A549 (cell line): ENCODE measurements at places on chromosomes 4 and X. TPM values are rescaled to one million over a fixed set of nuclear protein-coding genes. Genes with fewer than 3 reads are reported as not detected.

The STX18 gene
- 13.4 to 15.5 TPM (median 14.8 TPM) in 3 replicates for polyA plus RNA-seq

The VAMP7 gene
- 35.4 to 37.0 TPM (median 36.0 TPM) in 3 replicates for polyA plus RNA-seq

The HAND2 gene
- polyA plus RNA-seq: 0.34 to 0.63 TPM (median 0.59 TPM) in 3 replicates

The PNMA6F gene
- not detected in 3 replicates for polyA plus RNA-seq

The TRPC3 gene
- polyA plus RNA-seq: 0.03 TPM in 1 of 3 replicates, not detected in the others

DNA sequence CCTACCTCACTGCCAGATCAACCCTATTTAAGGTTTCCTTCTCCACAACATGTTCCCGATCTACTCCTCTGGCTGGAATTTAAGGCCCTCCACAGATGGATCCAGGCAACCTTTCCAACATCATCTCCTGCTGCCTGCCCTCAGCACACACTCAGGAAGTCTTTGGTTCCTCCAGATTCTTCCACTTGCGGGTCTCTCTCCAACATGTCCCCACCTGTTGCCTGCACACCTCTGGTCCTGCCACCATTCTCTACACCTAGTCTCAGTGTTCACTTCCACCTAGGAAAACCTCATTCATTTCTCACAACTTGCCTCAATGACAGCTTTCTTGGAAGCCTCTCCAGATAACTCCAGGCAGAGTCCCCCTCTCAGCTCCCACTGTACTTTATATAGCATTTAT, 80.1 kb downstream of the RTL5 start:
- DNase-seq: no peak

DNA sequence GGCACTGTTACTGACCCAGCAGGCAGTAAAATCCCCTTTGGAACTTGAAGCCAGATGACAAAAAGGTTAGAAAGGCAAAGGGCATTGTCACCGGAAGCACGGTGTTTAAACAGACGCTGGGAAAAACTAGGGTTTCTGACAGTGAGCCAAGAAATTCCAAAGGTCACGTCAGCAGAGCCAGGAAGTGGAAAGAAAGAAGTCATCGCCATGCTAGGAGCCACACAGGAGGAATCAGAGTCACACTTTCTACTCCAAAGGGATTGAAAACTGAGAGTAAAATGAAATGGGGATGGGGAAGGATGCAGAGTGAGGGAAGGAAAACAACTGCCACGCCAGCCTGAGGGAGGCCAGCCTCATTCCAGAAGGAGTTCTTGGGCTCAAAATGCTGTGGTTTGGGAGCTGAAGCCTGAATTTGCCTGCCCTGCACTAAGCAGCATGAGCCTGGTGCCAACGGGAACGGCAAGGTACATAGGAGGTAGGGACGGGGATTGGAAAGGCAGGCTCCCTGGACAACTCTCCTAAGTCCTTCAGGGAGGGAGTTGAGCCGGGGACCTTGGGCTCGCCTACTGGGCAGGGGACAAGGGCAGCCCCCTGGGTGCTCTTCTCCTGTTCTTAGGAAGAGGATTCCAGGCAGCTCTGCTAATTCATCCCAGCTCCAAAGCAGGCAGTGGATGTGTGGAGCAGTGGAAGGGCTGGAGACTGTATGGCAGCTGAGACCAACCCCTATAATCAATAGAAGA, 66.8 kb downstream of the SOWAHB start:
- peak; percentile 88 for DNase-seq

DNA sequence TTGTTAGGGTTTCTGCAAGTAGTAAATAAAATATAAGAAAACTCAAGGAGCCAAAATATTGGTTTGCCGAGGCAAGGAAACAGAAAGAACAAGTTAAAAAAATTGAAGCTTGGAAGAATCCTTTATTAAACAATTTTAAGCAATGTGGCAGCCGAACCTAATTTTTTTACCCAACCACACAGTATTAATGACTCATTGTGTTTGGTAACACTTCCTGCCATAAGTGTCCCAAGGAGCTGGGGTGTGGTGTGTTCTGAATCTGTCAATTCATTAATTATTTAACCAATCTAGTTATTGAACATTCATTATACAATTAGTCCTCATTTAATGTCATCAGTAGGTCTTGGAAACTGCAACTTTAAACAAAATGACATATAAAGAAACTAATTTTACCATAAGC, 19.3 kb upstream of the CPE start:
- no peak for DNase-seq

- DNase-seq: no peak
Observed at GRCh38 chrX:2243913-2244460, 256.8 kb downstream of the DHRSX start.

DNA sequence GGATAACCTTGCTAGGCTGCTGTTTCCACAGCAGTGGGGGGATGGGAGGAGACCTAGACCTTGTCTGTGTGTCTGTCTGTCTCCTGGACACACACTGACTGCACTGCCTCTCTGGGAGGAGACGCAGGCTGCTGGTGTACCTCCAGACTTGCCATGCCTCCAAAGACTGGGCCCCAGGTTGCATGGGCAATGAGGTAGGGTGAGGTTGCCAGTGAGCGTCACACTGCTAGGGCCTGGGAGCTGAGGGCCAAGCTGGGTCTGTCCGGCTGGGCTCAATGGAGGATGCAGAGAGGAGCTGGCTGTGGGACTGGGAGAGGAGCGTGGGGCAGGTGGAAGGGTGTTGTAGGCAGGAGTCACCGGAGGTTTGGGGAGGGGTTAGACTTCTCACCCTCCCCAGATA, 16.6 kb downstream of the MAGED2 start:
- no peak for DNase-seq

GRCh38 chr4:101169044-101170014, 178.0 kb downstream of the PPP3CA start:
- DNase-seq: peak; percentile 85

GRCh38 chrX:77658886-77659285, 127.1 kb downstream of the ATRX start:
- DNase-seq: no peak

- no peak for DNase-seq
Observed at GRCh38 chrX:67546496-67547423, 2.9 kb downstream of the AR start.

GRCh38 chrX:136525738-136526606, 6.0 kb upstream of the VGLL1 start:
- peak; percentile 20 for DNase-seq

GRCh38 chr4:163384434-163384833, 40.7 kb downstream of the NPY5R start:
- no peak for DNase-seq

GRCh38 chr4:123956204-123956603, 559.6 kb downstream of the SPRY1 start:
- DNase-seq: no peak

- DNase-seq: no peak
Observed at GRCh38 chr4:2886622-2887021, 43.0 kb downstream of the ADD1 start.

DNA sequence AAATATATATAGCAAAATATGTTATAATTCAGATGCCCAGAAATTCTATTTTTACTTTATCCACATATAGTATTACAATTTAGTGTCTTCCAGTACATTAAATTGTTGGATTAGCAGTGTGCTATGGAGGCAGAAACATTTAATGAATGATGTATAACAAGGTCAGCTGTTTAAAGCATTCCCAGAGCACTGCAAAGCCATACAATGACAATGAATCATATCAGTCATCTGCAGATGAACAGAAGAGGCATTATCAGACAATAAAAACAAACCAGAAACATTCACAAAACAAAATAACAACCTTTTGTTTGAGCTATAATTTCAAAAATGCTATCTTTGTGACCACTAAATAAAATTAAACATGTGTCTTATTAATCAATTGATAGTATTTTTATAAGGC, 524.2 kb downstream of the FAT4 start:
- no peak for DNase-seq

- DNase-seq: no peak
Observed at GRCh38 chr4:147576084-147576483, 41.1 kb upstream of the TMEM184C start.

- no peak for DNase-seq
Observed at GRCh38 chr4:40340030-40340429, 4.9 kb downstream of the CHRNA9 start.
